Endothelial cell (in vitro differentiated cells): ENCODE measurements at places on chromosomes 3 and 15.

- DNase-seq: no peak
Observed at GRCh38 chr15:62428851-62429598, 263.9 kb upstream of the C2CD4B start.

- peak; percentile 88 for DNase-seq
Observed at GRCh38 chr15:29139540-29140459, 129.8 kb downstream of the NSMCE3 start.

DNA sequence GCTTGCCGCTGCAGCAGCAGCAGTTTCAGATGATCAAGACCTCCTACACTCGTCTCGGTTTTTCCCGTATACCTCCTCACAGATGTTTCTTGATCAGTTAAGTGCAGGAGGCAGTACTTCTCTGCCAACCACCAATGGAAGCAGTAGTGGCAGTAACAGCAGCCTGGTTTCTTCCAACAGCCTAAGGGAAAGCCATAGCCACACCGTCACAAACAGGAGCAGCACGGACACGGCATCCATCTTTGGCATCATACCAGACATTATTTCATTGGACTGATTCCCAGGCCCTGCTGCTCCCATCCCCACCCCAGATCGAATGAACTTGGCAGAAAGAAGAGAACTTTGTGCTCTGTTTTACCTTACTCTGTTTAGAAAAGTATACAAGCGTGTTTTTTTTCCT is 17.6 kb downstream of the CALML4 start:
- no peak for DNase-seq

DNA sequence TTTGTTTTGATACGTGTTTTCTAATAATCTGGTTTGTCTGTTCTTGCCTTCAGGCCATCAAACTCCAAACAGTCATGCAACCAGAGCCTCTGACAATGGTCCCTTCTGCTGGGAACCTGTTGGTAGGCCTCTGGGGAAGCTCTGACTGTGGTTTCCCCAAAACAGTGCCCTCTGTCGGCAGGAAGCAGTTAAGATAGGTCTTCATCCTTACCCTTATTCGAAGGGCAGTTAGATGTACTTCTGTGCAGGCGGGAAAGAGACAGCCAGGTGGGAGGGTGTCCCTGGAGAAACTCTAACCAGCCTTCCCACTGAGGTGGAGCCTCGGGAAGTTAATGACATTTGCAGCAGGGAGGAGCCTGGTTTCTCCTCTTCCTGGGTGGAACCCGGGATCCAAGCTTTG is 81.6 kb upstream of the CHMP2B start:
- no peak for DNase-seq

- no peak for DNase-seq
Observed at GRCh38 chr3:63061449-63061848, 186.2 kb upstream of the CADPS start.

GRCh38 chr15:32849769-32850668 is 132.2 kb downstream of the GREM1 start:
- DNase-seq: no peak

- no peak for DNase-seq
Observed at GRCh38 chr3:47276558-47276957, 6.0 kb downstream of the KIF9 start.

DNA sequence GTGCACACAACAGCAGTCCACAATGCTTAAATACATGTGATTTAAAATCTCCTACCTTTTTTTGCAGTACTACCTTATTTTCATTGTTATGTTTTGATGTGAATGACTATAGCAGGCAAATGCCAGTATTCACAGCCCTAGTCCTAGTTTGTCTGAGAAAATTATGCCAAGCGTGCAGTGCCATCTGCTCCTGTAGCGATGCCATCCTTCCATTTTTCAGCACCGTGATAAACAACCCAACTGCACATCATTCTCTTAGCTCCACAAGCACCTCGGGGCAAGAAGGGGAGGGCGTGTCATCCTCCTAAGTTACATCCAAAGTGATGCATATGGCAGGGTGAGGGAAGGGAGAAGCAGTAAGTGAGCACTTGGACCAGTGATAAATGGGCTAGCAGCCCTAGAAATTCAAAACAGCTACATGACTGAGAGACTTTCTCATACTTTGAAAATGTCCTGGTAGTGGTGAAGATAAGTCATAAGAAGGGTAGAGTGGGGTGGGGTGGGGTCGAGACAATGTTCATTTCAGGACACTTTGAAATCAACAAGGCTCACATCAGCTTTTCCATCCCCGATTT is 198.8 kb downstream of the LSAMP start:
- DNase-seq: no peak

DNA sequence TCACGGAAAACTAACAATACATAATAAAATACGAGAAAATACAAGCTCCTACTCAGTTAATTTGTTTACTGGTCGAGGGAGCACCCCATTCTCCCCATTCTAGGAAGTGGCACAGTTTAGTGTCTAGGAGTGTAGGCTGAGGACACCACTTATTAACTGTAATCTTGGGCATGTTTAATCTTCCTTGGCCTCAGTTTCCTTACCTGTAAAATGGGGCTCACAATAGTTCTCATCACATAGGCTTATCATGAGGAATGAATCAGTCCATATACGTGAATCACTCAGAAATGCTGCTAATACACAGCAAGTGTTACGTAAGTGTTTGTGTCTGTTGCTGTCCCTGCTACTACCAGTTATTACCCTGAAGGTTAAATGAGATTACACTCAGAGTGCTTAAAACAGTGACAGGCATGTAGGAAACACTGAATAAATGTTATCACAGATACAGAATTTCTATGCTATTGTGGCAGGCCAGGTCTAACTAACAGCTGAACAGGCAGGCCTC is 210.2 kb downstream of the OSBPL10 start:
- no peak for DNase-seq

DNA sequence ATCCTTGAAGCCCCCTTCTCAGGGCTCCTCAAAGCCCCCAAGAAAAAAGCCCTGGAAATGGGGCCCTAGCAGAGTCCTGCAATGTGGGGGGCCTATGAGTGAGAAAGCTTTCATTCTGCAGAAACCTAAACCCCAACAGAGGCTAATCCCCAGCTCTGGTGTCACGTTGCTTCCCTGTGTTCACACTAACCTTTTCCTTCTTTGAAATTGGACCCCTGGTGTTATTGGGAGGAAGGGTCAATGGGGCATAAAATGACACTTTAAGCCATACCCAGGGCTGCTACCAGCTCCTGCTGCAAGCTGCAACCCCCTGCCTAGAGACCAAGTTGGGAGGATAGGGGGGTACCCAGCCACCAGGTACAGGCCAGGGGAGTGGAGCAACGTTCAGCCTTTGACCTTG is 2.1 kb downstream of the CYP1A2 start:
- no peak for DNase-seq

GRCh38 chr15:78098131-78098755 is 5.9 kb downstream of the SH2D7 start:
- no peak for DNase-seq

- DNase-seq: no peak
Observed at GRCh38 chr3:123348471-123349200, 100.3 kb downstream of the ADCY5 start.

DNA sequence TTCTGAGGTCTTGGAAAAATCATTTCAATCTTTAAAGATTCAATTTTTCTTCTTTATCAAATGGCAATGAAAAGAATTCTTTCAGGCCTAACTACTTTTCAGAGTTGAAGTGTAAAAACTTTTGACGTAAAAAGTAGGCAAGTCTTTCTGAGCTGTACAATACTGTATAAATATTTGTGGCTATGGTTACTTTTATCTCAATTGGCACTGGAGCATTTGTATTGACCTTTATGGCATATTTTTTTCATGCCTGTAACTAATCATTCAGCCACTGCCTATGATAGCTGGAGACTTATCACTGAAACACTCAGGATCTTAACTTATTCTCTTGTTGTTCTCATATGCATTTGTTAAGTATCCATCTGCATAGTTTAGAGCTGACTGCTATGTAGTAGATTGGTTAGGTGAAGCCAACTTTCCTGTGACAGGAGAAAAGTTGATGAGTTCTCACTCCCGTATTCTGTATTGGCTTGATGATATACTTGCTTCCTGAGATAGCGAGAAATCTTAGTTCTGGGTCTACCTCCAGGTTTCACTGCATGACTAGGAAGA is 290.4 kb upstream of the TBL1XR1 start:
- no peak for DNase-seq

DNA sequence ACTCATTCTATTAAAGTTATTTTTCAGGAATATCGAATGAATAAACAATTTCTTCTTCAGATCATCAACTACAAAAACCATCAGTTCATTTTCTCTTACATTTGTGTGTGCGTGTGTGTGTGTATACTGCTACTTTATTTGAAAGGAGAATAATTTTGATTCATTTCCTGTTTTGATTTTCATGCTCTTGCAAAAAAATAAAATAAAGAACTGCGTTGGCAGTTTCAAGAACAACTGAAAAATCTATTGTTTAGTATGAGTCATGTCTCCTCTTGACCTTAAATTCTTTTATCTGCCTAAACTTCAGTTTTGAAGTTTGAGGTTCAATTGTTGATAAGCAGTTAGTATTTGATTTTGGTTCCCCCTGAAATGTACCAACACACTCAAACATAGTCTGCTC is 540.8 kb downstream of the FGF12 start:
- no peak for DNase-seq

DNA sequence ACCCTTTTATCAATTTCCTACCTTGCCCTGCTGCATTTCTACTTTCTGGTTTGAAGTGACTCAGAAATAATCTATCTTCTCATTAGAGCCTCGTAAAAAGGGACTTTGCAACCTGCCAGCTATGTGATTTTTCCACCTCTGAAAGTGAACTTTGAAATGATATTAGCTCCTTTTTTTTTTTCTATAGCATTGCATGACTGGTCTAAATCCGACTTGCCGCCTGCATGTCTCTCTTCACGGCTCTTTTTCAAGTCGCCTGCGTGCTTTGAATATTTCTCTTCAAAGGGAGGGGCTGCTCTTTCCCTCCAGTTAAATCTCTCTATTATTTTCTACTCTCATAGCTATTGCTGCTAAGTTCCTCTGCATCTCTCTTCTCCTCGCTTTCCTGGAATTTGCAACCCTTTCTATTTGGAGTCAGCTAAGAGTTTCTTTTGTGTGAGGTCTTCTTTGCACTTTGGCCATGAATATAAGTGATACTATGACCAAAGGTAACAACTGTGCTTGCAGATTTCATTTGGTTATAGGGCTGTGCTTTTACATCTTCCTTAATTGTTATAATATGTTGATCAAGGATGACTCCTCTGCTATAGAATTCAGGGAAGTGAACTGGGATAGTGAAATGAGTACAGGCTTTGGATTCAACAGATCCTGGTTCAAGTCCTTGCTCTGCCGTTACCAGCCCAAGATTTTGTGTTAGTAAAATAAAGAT is 541.1 kb downstream of the AGBL1 start:
- no peak for DNase-seq

- no peak for DNase-seq
Observed at GRCh38 chr15:29316422-29316821, 46.8 kb upstream of the NSMCE3 start.

DNA sequence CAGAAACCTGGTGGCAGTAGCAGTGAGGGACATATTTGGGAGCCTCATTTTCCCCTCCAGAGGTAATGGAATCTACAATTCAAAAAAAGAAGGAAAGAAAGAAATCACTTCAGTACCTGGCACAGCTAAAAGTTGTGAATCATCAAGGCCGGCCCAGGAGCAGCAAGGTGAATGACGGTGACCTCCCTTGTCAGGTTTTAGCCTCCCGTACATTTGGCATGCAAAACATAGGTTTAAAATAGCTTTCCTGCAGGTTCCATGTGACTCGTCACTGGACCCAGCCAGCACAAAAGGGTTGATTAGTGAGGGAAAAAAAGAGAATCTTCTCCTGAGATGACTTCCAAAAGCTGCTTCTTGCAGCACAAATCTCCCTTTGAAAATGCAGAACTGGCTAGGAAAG is 394.2 kb downstream of the LSAMP start:
- DNase-seq: no peak

- no peak for DNase-seq
Observed at GRCh38 chr3:58660998-58661397, 5.6 kb downstream of the FAM3D start.

- DNase-seq: no peak
Observed at GRCh38 chr3:98577178-98577895, 16.1 kb downstream of the CPOX start.

- DNase-seq: no peak
Observed at GRCh38 chr15:84035399-84035766, 200.2 kb upstream of the GOLGA6L4 start.

GRCh38 chr3:44963571-44964325 is 12.2 kb downstream of the ZDHHC3 start:
- DNase-seq: no peak

- no peak for DNase-seq
Observed at GRCh38 chr3:4038351-4038750, 239.1 kb downstream of the LRRN1 start.

DNA sequence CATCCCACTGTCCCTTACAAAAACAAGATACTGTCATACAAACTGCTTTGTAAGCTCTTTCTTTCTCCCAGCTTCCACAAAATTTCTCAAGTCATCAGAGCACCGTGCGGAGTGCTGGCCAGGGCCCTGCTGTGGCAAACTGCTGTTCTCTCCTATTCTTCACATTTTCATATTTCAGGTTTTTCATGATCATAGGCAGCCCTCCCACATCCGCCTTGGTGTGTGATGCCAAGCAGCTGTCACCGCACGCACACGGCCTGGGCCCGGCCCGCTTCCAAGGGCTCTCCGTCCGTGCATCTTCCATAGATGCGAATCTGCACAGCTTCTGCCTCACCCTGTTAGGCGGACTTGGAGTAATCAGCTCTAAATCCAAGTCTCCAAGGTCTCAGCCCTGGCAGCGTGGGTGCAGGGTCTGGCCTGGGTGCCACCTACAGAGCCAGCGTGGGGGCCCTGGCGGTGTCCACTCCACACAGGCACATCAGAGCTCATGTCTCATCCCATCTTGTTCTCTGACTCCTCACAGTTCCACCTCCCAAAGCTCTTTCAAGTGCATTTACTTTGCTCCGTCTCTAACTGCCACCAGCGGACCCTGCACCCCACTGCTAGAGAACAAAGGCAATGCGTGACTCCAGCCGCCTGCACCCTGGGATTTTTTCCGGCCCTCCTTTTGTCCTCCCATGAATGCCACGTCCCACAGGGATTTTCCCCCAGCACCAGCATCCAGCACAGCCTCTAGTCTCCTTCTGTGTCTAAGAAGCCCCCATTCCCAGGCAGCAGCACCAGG is 27.2 kb downstream of the CYFIP1 start:
- no peak for DNase-seq

GRCh38 chr15:64767203-64767602 is 8.2 kb downstream of the RBPMS2 start:
- no peak for DNase-seq

- DNase-seq: no peak
Observed at GRCh38 chr15:63044645-63045464, 2.3 kb downstream of the TPM1 start.

DNA sequence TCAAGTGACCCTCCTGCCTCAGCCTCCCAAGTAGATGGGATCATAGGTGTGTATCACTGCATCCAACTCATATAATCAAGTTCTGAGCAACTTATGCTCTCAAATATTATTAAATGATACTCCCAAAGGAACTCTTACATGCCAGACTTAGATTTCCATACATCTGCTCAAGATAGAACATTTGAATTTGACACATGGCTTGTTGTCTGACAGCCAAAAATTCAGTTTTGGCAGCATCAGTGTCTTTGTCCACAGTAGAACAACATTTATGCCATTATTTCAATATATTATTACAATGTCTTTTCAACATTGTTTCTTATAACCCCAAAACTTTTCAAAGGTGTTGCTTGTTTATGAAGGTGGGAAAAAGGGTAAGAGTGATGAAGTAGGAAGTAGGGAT is 116.2 kb downstream of the SUCNR1 start:
- DNase-seq: no peak

- no peak for DNase-seq
Observed at GRCh38 chr3:158352551-158352950, 218.4 kb upstream of the MLF1 start.

- DNase-seq: no peak
Observed at GRCh38 chr3:123481722-123482457, 33.0 kb upstream of the ADCY5 start.
